ENCODE measurements at places on chromosomes 1 and 21.

- no peak for DNase-seq
Observed at GRCh38 chr1:110465814-110466380, 14.9 kb downstream of the PROK1 start.

GRCh38 chr1:160005070-160005469 is 26.7 kb downstream of the PIGM start:
- DNase-seq = no peak

GRCh38 chr1:230867903-230868735 is at the start of gene C1orf198:
C1orf198 (minus strand) TSS chr1:230868521; CDS start chr1:230868512, 9 bp downstream.
- peak; percentile 68 for DNase-seq

DNA sequence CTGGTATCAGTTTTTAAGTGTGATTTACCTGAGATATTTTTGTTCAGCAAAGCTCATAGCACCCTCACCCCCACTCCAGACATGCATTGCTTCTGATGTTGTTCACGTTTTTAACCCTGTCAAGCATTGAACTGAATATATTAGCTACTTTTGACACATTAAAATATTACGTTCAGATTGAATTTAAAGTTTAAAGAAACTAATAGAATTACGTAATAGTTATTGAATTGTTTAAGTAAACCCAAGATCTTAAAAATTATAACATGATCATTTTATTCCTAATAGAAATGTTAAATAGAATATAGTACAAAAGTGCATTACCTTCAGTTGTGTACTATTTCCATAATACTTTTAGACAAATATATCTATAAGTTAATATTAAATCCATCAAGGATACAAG is 18.9 kb downstream of the GLRX2 start:
- DNase-seq = no peak

DNA sequence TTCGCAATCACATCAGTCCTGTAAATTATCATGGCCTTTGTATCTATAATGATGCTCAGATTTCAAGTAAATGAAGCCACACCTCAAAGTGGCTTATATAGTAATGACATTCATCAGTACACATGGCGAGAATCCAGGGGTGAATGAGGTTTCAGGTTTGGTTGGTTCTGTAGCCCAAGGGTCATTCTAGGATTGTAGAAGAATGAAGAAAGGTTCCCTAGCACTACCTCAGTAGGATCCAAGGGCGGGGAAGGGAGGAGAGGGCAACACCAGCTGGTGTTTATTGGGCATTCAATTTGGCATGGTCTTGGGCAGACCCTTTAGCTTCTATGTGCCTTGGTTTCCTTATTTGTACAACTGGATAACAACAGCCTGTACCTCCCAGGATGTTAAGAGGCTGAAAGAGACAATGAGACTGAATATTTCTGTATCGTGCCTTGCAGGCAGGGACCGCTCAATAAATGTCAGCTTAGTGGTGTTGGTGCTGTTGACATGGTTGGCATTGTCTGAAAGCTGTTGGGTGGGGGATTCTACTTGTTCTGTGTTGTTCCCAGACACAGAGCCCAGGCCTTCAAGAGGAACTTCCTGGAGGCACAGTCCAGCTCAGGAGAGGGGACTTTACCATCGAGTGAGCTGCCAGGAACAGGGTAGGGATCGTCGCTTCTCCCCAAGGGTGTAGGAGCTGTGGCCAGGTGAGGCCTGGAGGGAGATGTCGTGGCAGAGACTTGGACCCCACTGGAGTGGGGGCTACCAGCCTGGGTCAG is 388.2 kb downstream of the PTPRU start:
- no peak for DNase-seq

GRCh38 chr1:94401206-94401605 is 17.0 kb upstream of the ABCD3 start:
- no peak for DNase-seq

GRCh38 chr21:30629200-30629599 is 5.8 kb upstream of the KRTAP20-2 start:
- DNase-seq = no peak

- no peak for DNase-seq
Observed at GRCh38 chr1:17831597-17831996, 76.5 kb downstream of the ACTL8 start.

- DNase-seq = no peak
Observed at GRCh38 chr1:159790237-159790917, 9.6 kb downstream of the DUSP23 start.

DNA sequence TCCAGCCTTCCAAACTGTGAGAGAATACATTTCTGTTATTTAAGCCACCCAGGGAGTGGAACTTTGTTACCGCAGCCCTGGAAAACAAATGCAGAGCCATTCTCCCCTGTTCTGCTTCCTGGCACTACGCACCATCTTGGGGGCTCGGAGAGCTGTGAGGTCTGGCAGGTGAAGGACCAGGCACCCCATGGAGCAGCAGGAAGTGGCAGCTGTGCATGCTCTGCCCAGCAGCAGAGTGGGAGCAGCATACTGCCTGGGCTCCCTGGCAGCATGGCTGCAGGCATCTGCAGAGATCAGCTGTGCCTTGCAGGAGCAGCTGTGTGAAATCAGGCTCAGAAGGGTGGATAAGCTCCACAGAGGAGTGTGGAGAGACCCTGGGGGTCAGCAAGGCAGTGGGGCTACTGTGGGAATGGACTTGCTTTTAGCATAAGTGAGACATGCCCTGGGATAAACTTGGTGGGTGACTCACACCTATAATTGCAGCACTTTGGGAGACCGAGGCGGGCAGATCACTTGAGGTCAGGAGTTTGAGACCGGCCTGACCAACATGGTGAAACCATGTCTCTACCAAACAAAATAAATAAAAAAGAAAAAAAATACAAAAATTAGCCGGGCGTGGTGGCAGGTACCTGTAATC is 17.7 kb upstream of the ZSCAN20 start:
- no peak for DNase-seq

DNA sequence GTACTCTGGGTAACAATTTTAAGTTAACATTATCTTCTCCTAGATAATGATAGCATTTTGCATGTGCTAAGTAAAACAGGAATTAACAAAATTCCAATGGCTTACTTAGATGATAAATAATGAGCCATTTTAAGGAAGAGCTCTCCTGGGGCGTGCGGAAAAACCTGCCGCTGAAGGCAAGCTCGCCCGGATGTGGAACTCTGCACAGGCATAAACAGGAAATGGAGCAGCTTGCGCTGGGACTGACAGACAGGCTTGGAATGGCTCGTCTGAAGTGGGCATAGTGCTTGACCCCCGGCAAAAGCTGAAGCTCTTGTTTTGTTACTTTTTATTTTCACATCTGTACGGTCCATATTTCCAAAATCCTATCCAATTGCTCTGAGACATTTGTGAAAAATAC is 169.2 kb downstream of the ZNF281 start:
- DNase-seq = no peak

DNA sequence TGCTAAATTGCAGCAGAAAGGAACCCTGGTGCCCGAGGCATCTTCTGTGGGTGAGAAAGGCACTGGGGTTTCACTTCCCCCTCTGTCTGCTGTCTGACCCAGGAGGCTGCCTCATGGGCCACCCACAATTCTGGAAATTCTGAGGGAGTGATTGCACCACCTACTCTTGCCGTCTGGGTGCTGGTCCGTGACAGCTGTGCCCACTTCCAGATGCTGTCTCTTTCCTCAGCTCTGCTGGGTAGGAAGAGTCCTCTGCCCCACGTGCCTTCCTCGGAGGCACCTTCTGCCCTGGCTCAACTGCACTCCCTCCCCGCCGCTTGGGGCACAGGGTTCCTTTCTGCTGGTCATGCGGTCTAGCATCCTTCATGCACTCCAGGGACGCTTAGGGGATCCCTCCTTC is 96.3 kb downstream of the ARHGEF10L start:
- no peak for DNase-seq

DNA sequence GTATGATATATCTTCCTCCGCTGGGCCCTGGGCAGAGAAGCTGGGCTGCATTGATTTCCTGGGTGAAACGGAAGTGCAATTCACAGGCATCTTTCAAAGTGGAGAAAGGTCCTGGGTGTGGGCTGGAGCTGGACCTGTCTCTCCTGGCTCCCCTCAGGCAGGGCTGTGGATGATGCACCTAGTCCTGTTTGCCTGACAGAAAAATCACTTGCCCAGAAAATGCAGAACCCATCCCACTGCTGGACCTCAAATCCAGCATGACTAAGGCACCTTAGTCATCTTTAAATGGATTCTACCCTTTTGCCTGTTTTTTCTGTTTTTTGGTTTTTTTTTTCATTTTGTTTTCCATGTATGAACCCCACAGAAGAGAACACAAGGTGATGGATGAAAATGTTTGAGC is 49.7 kb downstream of the MYSM1 start:
- DNase-seq = no peak

- DNase-seq = no peak
Observed at GRCh38 chr21:14589855-14590563, 43.9 kb upstream of the SAMSN1 start.
